Small intestine (tissue), 16 donors: ENCODE measurements at places on chromosomes 3 and 15.

DNA sequence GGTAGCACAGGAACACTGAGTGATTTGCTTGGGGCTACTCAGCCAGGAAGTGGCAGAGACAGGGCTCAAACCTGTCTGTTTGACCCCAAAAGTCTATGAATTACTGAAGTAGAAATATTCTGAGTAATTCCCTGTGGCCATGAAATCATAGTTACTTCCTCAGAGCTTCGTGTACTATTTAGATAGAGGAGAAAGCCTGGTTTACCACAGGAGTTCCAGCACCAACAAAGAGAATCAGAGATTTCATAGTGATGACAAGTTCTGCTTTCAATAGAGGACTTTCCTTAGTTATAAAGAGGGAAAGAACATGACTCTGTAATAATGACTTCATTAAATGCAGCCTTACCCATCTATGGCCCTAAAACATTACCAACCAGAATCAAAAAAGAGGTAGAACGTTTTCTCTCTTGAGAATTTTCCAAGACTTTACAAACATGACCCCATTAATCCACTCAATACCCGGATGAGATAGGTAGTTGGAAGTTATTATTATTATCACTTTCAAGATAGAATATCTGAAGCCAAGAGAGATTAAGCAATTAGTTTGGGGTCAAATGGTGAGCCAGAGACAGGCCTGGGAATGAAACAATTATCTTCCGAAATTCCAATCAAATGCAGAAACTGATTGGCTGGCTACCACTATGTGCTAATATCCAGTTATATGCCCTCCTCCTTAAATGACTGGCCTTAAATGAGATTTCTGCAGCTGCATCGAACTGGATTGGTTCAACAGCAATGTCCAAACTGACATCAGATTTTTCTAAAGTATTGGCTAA, 13.6 kb upstream of the WNT5A start:
- no peak for DNase-seq

DNA sequence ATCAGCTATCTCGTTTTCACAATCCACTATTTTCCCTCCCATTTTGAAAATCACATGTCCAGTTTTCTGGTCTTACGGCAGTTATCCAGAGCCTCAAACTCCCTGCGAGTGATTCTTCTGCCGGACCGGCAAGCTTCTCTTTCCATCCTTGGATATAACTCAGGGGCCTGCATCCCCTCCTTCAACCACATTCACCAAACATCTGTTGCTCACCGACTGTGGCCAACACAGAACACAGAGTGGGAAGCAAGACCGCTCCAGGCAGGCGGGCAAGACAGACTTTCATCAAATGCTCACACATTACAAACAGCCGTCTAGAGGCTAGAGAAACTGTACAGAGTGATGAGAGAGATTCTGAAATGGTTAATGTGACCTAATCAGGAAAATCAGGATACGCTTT, 7.6 kb upstream of the SLC12A8 start:
- DNase-seq, result no peak

GRCh38 chr3:23756206-23756840, 49.4 kb upstream of the UBE2E1 start:
- DNase-seq, result no peak

- DNase-seq, result peak; percentile 65
Measured at GRCh38 chr15:75195122-75195765, 6.4 kb upstream of the C15orf39 start.

DNA sequence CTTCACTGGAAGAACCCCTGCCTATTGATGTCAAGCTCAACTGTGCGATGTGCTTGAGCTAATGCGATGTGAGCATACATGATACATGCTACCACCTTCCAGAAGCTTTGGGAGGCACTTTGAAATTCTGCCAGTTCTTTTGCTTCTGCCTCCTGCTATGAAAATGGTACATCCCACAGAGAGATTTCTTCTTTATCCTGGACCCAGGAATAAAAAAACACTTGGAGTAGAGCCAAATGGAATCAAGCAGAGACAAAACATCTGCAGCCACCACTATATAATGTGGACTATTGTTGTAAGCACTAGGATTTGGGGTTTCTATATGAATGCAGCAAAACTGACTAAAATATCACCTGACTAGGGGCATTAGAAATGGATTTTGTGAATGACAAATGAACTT, 119.9 kb upstream of the GAP43 start:
- DNase-seq, result no peak

- DNase-seq, result no peak
Measured at GRCh38 chr15:47766406-47766805, 49.1 kb downstream of the SEMA6D start.

DNA sequence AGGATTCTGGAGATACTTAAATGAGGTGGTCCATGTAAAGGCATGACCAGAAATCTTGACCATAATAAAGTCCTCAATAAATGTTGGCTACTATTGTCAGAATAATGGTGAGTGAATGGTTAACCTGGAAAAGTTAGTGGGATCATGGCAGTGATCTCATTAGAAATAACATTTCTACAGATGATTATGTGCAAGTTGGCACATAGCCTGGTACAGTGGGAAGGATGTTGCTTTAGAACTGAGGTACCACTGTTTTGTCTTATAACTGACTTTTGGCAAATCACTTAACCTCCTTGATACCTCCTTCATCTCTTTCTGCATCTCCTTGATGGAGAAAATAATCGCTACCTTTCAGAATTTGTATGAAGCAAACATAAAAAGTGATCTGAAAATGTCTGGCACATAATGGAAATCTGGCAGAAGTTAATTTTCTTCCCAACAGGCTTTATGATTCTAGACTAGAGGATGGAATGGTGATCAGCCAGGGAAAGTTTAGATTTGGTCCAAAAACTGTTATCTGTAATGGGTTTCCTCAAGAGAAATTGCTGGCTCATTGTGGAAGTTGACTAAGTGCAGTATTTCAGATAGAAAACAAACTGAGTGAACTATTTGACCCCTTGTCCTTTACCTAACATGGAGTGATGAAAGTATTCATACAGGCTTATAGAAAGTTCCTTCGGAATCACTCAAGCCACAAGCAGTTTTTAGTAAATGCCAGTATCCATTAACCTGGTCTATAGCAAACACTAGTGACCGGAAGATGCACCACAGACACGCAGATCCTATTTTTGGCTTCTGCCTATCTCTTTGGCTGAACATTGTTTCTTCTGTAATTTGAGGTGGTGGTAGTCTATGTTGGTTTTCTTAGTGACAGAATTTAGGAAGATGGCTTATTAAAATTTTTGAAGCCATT, 449.6 kb upstream of the TGFBR2 start:
- DNase-seq, result no peak
